Thoracic aorta (tissue), 2 donors: ENCODE measurements at places on chromosomes 12 and 14. TPM values are rescaled to one million over a fixed set of nuclear protein-coding genes. Genes with fewer than 3 reads are reported as not detected.

The DIO2 gene
- total RNA-seq, result 13.0 TPM

The RNASE3 gene
- total RNA-seq, result not detected

GRCh38 chr12:9711664-9712063 is 21.2 kb downstream of the CLECL1 start:
- DNase-seq, result no peak

The CNTN1 gene
- 16.1 TPM for total RNA-seq
